ENCODE measurements at places on chromosomes 3 and 15.

GRCh38 chr15:66306381-66306780, 13.0 kb downstream of the DIS3L start:
- DNase-seq = no peak

GRCh38 chr3:150495149-150495548, 51.1 kb downstream of the SERP1 start:
- no peak for DNase-seq

DNA sequence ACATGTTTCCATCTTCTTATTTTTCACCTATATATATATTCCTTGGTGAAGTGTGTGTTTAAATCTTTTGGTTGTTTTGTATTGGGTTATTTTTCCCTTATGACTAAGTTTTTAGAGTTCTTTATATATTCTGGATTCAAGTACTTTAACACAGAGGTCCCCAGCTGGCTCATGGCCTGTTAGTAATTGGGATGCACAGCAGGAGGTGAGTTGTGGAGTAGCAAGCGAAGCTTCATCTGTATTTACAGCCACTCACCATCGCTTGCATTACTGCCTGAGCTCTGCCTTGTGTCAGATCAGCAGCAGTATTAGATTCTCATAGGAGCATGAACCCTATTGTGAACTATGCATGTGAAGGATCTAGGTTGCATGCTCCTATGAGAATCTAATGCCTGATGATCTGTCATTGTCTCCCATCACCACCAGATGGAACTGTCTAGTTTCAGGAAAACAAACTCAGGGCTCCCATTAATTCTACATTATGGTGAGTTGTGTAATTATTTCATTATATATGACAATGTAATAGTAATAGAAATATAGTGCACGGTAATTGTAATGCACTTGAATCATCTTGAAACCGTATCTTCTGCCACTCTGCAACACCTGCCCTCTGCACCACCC, 151.6 kb downstream of the RSRC1 start:
- DNase-seq = peak; percentile 19

DNA sequence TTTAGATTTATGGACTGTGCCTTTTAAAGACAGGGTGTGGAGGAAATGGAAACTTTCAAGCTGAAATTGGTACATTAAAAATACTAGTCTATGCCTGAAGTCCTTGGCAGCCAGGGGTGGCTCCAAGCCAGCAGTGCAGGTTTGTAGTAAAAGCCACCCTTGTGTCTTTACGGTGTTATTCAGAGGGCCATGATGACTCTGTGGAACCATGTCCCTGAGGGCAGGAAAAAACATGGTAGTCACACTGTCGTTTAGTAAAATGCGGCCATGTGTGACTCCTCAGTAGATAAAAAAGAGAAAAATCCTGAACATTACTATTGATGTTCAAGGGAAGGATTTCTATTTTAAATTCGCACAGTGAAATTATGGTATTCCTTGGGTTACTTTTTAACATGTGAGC, 2.7 kb downstream of the FAN1 start:
- DNase-seq = no peak

DNA sequence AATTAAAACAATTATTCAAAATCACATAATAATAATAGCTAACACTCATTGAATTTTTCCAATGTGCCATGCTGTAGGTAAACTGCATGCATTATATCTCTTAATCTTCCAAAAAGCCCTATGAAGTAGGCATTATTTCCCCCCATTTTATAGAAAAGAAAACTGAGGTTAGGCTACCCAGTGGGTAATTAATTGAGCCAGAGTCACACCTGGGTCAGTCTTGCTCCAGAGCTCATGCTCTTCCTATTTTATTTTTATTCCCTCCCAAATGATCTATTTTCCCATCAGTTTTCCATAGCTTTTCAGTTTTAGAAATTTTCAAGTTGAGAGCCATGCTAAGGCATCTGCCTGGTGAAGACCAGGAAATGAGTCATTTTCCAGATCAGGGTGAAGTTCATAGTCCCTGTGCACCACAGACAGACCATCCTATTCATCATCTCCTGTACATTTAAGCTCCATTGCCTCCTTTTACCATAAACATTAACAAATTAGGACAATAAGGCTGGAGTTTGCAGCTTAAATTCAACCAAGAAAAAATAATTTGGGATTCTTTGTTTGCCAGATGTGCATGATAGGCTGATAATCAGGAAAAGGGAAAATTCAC, 417.3 kb downstream of the OTOL1 start:
- peak; percentile 76 for DNase-seq

- DNase-seq = no peak
Observed at GRCh38 chr15:48622237-48622636, 23.3 kb downstream of the FBN1 start.

GRCh38 chr3:40078590-40078989, 230.9 kb upstream of the EIF1B start:
- peak; percentile 35 for DNase-seq

DNA sequence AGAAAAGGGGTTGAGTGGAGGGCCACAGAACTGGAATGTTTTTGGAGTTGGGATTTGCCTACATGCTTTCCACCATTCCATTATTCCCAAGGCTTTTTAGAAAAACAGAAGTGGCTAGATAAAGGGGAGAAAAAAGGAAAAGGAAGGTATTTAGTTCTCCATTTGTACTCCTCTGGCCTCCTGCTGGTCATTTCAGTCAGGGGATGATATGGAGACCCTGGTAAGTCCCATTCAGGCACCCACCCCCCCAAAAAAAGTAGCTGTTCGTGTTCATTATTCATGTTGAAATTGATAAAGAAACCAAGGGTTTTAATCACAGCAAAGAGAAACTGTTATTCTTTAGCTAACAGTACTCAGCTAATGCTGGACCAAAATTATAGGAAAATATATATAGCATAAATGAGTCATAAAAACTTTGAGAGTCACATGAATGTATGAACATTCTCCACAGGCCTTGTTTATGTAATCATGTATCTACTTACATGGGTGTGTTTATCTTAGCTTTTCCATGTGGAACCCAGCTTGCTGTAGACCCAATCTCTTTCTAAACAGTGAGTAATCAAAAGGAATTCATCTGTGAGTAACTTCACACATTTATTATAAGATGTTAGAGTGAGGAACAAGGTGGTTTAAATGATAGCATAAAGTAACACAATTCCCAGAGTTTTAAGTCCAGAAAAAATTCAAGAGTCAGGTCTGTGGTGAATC, 167.2 kb downstream of the KCNMB2 start:
- peak; percentile 78 for DNase-seq

GRCh38 chr3:71893122-71893521, 108.2 kb upstream of the PROK2 start:
- no peak for DNase-seq

DNA sequence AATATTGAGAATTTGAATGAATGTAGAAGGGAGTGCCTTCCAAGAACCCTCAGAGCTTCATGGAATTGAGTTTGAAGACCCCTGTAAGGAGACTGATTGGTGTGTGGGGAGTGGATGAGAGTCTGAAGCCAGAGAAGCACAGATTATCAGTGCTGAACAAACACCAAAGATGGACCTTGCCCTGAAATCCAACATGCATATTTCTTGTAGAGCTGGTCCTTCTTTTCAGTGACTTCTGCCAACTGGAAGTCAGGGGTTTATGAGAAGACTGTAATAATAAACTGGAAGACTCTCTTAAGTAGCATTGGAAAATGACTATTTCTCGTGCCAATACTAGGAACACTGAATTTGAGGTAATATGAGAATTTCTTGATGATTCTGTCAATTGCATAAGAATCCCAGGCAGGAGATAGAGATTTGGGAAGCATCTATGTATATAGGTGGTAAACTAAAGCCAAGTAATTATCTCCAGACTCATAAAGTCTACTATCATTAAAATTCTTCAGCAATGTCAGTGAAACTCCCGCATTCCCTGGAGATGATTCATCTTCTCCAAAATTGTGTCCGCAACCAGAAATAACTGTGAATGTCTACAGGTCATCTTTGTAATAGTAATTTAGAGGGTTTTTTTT, 213.8 kb downstream of the IL5RA start:
- DNase-seq = peak; percentile 37

GRCh38 chr15:97648728-97649127, 311.8 kb upstream of the ARRDC4 start:
- DNase-seq = no peak

GRCh38 chr3:134777341-134777740, 17.7 kb upstream of the EPHB1 start:
- no peak for DNase-seq

DNA sequence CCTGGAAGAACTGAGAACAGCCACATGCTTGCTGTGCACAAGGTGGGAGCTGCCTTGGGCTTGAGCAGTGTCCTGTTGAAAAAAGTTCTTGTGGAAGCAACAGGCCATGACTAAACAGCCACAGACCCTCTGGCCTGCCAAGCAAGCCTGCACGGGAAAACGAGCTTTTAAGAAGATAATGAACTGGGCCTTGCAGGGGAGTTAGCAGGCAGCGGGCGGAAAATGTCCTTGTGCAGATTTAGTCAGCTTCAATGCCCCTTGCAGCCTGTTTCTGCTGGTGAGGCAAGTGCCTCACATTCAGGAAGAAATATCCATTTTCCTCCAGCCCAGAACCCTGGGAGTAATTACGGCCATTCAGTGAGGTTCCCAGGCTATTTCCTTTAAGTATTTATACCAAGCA, 126.2 kb upstream of the KLHL25 start:
- DNase-seq = no peak

DNA sequence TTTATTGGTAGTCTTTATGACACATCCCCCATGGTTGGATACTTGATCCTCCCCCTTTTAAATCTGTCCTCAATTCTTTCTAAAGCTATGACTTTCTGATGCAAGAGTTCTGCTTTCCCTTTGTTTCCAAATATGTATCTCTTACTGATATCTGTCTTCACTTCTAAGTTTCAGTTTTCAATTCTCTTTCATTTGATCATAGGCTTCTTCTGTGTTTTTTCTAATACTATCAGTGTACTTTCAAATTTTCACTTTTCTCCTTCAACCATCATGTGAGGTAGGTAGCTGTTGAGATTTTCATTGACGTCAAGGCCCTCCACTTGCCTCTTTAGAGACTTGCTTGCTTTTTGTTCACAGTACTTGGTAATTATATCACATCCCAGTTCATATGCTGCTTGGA, 436.5 kb downstream of the CNTN4 start:
- DNase-seq = no peak

GRCh38 chr3:46665763-46666452, 27.6 kb downstream of the ALS2CL start:
- no peak for DNase-seq

- no peak for DNase-seq
Observed at GRCh38 chr15:94621736-94622135, 390.4 kb downstream of the MCTP2 start.

GRCh38 chr15:73650416-73651126, 17.4 kb upstream of the NPTN start:
- peak; percentile 26 for DNase-seq

DNA sequence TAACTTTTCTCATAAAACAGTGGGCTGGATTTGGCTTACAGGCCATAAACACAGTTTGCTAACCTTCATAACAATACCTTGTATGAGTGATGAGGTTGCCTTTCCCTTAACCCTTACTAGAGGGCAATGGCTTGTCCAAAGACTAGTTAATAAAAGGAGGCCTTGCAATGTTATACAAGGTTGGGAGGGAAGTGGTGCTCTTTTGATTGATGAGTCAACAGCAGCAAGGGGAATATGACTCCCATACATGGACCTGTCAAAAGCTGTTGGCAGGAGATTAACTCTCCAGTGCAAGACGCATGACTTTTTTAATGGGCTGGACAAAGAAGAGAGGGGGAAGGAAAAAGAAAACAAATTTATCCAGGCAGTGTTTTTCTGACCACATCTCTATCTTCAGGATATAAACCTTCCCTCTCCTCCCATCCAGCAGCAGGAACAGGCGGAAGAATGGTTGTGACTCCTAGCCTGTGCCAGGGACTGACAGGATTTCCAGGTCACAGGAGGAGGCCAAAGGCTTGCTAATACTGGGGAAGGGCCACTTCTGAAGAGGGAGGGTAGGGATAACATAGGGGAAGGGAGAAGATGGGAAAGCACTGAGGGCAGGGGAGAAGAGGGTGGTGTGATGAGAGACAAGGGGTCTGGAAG, 35.2 kb upstream of the ARL14 start:
- DNase-seq = peak; percentile 54

DNA sequence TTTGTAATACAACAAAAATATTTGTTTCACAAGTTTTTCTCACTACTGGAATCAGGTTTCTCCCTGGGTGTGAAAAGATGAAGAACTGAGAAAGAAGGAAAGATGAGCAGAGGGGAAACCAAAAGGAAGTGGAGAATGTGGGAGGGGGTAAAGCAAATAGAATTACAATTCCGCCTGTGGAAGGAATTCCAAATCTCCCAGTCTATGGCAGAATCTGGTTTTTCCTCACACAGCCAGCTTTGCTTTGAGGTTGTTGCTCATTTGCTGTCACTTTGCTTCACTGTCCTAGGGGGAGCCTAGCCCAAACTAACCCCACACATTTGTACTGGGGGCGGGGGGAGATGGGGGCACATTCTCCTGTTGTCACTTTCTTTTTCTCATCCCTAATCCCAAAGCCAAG, 43.9 kb downstream of the RPL22L1 start:
- DNase-seq = no peak

GRCh38 chr15:65785151-65785550, 6.9 kb downstream of the DENND4A start:
- DNase-seq = no peak

- DNase-seq = no peak
Observed at GRCh38 chr15:67082007-67082536, 16.7 kb downstream of the SMAD3 start.

GRCh38 chr3:11201251-11202019, 47.1 kb downstream of the HRH1 start:
- no peak for DNase-seq

DNA sequence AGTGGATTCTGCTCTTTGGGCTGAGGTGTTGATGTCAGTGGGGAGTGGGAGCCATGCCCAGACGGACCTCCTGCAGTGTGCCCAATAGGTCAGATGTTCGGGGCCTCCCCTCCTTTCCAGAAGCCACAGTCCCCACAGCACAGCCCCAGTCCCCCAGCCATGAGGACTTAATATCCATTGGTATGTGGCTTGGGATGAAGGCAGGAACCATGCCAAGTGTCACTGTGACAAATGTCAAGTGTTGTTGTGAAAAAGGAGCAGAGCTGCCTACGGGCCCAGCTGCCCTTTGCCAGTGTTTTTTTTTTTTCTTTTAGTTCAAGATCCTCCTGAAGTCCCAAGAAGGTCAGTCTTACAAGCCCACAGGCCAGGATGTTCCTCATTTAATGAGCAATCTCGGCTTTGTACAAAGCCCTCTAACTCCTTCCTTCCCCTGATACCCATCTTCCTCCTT, 12.2 kb downstream of the SEMA3G start:
- no peak for DNase-seq

DNA sequence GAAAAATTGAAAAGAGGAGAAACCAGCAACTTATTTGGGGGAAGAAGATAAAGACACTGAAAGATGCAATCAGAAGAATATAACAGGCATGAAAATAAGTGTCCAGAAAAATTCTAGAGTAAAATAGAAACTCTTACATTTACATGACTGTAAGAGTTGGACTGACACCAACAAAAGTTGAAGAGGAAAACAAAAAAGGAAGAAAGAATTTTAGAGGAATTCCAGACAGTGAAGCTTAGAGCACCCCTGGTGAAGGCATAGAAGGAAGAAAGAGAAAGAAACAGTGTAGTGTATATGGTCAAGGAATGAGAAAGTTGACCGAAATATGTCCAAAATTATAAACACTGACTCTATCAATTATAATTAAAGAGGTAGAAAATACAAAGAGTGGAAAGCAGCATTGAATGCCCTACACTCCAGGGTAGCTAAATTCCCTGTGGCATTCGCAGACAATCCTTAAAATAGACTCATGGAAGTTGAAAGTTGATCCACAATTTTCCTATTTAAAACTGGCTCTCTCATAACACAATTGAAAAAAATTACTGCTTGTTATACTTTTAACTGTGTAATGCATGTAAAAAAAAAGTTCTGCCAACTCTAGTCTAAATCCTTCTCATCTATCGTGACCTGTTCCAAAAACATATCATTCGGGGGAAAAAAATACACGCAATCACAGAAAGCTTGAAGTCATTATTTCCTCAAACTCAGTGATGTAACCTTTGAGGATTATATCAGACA, 102.6 kb upstream of the ABI3BP start:
- peak; percentile 48 for DNase-seq
